ENCODE measurements at places on chromosomes 6 and 20.
A peak's percentile ranks its signal among the peaks of the same experiment; 100 is the strongest.

GRCh38 chr20:6604179-6604578 lies 163.3 kb upstream of the BMP2 start:
- DNase-seq, result no peak

- DNase-seq, result no peak
Observed at GRCh38 chr6:132192631-132193030, 208.6 kb downstream of the MOXD1 start.

DNA sequence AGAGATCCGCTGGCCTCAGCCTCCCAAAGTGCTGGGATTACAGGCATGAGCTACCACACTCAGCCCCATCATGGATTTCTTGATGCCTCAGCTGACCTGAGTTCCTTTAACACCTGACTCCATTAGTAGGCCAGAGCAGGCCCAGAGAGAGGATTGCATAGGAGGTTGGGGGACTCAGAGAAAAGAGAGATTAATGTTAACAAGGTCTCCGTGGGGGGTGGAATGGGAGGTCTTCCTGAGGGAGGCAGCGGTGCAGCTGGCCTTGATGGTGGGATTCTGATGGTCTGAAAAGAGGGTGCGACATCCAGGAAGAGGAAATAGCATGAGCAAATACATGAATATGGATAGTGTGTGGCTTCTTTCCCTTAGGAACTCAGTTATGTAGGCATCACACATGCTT lies 9.9 kb downstream of the SGK2 start:
- DNase-seq, result no peak

DNA sequence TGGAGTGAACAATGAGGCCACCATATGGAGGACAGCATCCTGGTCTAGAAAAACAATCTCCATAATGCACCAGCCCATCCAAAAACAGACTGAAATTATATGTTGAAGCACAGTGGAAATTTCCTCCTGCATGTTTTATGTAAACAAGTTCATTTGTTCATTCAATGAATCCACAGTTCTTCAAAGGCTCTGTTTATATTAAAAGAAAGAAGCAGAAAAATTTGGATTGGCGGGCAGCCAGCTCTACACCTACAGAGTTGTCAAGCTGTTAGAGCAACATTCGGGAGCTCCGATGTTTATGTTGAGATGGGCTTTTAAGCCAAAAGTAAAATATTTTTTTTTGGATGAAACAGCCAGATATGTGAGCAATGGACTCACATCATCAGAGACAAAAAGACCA lies 395.3 kb upstream of the SULF2 start:
- no peak for DNase-seq

- no peak for DNase-seq
Observed at GRCh38 chr6:30487926-30488325, 1.4 kb upstream of the HLA-E start.

DNA sequence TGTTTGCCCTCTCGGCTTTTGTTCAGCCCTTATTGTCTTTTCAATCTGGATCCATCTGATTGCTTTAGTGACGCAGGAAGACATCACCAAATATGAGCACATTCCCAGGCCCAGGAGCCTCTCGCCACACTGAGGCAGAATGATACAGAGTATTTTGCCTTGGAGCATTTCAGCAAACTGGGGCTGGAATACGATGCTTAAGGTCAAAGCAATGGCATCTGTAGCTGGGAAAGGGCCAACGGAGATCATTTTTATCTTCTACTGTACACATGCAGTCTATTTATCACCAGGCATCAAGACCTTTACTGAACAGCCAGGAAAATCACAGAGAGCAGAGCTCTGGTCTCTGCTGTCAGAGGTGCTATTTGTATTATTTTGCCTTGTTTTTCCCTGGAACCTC lies 655.3 kb downstream of the RNF144B start:
- no peak for DNase-seq

DNA sequence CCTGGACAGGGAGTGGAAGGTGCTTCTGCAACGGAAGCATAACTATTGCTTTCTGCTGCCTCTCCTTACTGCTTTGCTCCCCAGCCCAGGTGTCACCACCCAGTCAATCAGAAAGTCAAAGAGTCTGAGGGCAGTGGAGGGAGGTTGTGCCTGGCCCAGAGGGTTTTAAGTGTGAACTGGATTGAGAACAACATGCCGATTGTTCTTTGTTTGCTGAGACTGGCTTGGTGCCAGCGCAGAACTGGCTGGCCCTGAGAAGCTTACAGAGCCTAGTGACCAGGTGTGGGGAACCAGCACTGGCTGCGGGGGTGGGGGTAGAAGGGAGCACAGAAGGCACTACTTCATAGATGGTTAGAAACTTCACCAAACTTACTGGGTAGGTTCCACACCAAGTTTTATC lies 31.1 kb upstream of the ENPP4 start:
- DNase-seq, result no peak

DNA sequence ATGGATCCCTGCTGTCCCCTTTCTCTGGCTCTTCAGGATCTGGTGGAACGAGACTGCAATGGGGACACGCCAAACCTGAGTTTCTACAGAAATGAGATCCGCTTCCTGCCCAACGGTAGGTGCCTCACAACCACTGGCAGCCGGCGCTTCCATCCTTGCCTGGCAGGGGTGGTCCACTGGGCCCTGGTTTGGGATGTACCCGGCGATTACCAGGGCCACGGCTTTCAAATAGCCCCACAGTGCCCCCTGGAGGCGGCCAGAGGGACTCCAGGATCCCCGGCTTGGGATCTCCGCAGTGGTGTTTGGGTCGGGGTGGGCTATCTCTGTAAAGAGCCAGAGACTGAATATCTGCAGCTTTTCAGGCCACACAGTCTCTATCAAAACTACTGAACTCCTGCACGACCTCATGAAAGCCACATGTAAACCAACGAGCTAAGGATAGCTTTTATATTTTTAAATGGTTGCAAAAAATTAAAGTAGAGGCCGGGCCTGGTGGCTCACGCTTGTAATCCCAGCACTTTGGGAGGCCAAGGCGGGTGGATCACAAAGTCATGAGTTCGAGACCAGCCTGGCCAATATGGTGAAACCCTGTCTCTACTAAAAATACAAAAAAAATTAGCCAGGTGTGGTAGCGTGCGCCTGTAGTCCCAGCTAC lies 3.7 kb downstream of the OGFR start:
- peak; percentile 86 for DNase-seq

DNA sequence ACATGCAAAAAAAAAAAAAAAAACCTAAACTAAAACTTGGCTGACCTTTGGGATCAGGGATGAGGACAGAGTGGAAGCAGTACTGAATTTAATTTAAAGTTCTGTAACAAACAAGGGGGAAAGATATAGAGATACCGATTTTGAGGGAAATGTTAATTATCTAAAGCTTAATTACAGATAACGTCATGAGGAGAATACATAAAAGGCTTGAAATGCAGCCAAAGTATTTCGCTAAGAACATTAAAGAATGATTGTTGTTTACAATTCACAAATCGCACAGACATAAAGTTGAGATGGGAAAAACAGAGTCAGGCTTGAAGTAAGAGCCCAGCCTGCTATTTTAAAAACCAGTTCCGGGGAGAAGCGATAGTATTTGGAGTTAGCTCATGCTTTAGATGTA lies 208.0 kb upstream of the SASH1 start:
- no peak for DNase-seq

- no peak for DNase-seq
Observed at GRCh38 chr20:25314497-25315417, 66.9 kb downstream of the PYGB start.

DNA sequence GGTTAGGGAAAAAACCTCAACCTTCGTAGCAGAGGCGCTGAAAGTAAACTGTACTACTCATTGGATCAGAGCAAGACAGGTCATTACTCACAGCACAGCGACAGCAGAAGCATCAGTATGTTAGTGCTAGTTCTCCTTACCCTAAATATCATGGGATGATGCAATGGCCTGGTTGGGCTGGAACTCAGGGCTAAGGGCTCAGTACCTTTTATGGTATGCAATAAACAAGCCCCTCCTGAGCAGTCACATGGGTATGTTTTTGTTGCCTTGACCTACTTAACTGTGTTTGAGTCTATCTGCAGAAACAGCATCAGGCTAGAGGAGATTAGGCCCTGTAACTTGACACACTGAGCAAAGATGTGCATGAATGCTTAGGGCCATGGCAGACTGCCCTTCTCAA lies 369.4 kb upstream of the IMPG1 start:
- DNase-seq, result no peak

DNA sequence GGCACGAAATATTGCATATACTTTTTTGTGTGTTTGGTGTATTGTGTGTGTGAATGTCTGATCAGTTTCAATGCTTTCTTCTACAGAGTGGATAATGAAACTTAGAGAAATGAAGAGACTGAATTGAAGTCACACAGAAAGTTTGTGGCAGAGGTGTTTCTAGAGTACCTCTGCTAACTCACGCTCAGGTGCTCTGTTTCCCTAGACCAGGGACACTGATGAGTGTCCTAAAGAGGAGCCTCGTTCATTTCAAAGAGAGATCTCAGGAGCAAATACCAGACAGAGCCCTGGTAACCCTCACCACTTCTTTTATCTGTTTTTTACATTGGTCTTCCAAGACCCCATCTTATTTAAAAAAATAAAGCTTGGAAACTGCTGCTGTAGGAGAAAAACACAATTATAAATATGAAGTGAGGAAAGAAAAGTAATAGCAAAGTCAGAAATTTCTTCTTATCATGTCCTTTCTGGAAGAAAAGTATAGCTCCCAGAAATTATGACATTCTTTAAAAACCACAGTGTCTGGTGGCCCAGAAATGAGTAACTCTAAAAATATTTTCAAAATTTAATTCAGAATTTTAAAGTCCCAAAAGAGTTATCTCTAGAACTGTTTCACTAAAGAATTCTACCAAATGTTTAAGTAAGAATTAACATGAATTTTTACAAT lies 720.6 kb downstream of the RFPL4B start:
- peak; percentile 22 for DNase-seq

- DNase-seq, result no peak
Observed at GRCh38 chr6:166167801-166168615, at the start of gene TBXT. Gene TBXT, minus strand, starts transcription at chr6:166167851. Its CDS starts 260 bp downstream, at chr6:166167591.

DNA sequence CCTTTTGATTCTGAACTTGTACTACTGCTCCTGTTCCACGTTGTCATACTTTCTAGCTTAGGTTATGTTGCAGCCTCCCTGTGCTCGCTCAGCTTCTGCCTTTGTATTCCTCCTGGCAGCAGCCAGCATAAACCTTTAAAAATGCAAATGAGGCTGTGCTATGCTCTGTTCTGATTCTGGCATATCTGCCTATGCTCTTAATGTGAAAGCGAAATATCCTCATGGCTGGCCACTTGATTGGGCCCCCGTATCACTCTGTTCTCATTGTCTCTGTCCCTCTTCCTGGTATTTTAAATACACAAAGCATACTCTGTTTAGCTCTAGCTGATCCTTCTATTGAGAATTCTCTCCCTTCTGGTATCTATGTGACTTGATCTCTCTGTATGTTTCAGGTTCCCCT lies 139.0 kb downstream of the JARID2 start:
- no peak for DNase-seq

- no peak for DNase-seq
Observed at GRCh38 chr6:71649915-71650314, 236.4 kb upstream of the RIMS1 start.

DNA sequence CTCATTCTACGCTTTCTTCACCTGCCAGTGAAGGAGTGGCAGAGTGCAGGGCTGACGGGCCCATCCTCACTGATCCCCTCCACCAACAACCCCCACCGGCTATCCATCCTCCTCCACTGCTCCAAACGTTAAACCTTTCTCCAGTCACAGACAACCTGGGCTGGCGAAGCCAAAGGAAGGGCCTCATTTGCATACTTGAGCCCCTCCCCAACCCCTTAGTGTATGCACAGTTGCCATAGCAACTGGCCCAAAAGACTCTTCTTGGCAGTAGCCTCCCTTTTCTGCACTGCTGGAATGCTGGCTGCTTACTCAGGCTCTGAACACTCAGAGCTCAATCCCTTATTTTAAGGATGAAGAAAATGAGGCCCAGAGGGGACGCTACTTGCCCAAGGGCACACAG lies 130.3 kb downstream of the GRM4 start:
- peak; percentile 38 for DNase-seq

GRCh38 chr6:29909985-29910384 lies 32.3 kb upstream of the HLA-A start:
- DNase-seq, result peak; percentile 24

DNA sequence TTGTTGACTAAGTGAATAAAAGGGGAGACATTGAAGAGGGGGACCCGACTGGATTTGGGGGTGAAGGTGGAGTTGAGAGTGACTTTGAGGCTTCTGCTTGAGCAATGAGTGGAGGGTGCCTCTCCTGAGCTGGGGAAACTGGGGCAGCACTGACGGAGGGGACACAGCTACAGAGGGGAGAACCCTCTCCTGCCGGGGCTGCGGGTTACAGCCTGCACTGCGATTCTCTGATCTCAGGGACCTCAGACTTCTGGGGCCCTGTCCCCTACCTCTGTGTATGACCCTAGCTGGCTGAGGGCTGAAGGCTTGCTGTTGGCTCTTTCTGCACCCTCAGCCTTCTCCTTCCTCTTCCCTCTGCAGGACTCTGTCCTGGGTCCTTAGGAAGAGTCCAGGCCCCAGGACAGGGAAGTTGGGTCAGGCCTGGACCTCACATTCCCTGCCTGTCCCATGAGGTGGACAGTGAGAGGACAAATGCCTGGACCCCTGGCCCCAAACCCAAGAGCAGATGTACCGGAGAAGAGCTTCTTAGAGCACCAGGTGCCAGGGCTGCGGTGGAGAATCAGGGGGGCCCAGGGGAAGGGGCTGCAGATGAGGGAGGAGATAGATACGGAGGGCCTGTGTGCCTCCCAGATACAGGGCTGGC lies 13.7 kb upstream of the FAM110A start:
- DNase-seq, result no peak

DNA sequence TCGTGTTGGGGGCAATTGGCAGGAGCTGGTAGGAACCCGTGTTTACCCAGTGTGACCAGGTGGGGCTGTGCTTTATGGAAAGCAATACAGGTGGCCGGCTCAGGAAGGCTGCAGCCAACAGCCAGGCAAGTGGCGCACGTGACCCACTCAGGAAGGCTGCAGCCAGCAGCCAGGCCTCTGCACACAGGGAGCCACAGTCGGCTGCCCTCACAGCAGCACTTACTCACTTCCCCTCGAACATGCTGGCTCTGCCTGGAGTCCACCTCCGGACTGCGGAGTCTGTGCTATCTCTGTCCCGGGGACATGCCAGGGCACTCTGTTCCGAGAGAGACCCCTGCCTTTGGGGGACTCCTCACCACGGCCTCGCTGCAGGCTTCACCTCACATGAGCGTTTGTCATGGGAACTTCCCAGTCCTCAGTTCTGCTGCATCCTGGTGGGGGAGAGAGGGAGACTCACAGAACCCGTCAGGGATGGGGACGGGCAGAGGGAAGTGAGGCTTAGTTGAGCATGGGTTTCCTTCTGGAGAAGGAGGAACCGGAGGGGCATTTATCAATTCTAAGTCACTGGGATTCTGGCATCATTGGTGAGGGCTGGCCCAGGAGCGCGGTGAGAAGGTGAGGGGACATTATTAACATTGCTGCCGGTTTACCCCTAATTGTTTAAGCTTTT lies 76.8 kb downstream of the TTLL2 start:
- no peak for DNase-seq

- DNase-seq, result no peak
Observed at GRCh38 chr6:116011520-116011919, 49.2 kb downstream of the FRK start.
